Activated naive CD4-positive, alpha-beta T cell treated with anti-CD3 and anti-CD28 coated beads, Interleukin-2, amount 50 U/mL, for 72 hours (primary cell): ENCODE measurements at places on chromosomes 6 and 20.

DNA sequence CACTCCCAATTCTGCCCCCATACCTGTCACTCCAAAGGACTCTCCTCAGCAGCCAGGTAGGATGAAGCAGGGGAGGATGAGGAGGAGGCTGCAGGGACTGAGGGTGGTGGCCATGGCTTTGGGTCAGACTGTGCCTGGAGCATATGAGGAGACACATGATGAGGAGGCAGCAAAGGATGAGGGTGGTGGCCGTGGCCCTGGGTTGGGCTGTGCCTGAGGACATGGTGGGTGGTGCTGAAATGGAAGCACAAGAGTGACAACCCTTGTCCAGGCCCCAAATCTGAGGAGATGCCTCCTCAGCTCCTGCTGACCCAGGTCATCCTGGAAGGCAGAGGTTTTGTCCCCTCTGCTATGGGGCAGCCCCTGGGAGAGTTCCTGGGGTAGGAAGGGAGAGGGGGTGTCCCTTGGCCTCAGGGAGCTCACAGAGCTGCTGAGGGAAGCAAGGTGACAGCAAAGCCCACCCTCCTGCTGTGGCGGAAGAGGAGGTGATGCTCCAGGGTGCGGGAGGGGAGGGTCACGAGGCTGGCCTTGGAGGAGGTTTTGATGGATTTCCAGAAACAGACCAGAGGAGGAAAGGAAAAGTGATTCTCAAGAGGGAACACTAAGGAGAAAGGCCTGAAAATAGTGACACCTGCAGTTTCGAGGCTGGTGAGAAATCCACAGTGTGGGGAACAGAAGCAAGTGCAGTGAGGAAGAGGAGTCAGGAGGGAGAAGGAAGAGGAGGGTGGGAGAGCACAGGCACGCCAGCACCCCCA is 4.6 kb downstream of the RAET1G start:
- DNase-seq, result no peak

- peak; percentile 53 for DNase-seq
These were observed 12.2 kb downstream of the MYLK4 start for GRCh38 chr6:2738373-2738979.

- no peak for DNase-seq
These were observed 360.4 kb downstream of the ESR1 start for GRCh38 chr6:152167641-152168603.

DNA sequence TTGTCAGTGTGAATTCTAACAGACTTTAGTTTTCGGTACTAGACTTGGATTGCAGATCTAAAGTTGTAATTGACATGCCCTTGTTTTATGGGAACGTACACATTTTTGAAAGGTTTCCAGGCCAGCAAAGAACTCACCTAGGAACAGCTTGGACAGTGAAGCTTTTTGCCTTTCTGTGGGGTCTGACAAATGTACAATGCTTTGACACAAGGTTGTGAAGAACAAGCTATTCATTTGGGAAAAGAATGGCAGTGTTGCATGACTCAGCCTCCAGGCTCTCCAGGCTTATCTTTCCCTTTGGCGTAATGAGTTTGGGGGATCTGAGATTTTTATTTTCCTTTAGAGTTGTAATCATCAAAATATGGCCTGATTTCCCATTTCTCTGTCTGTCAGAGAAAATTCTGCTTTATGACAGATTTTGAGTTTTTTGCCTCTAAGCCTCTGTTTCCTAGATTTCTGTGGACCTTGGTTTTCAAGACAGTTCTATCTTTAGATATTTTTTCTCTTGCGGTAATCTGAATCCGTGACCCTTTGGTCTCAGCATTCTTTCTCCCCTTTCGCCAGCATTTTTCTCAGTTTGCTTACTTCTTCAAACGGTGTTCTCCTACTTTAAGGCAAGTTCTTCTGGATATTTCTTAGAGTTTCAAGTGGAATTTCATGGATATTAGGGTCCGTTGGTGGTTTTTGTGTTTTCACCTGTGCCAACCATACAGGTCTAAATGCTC is 221.0 kb downstream of the ADGB start:
- DNase-seq, result no peak

DNA sequence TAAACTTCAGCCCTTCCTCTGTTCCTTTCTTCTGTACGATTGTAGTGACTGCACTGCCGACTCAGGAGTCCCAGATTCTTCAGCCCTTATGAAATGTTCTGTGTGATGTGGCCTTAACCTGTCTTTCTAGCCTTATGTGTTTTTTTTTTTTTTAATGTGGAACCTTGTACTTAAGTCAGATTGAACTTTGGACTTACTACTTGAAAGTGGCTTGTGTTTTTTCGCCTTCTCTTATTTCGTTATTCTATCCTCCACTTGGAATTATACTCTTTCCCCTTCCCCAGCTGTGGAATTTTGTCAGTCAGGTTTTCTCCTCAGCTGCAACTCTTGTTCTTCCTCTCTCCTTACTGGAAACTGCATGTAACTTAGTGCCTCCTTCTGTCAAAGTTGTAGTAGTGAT is 8.8 kb downstream of the CEP43 start:
- no peak for DNase-seq

DNA sequence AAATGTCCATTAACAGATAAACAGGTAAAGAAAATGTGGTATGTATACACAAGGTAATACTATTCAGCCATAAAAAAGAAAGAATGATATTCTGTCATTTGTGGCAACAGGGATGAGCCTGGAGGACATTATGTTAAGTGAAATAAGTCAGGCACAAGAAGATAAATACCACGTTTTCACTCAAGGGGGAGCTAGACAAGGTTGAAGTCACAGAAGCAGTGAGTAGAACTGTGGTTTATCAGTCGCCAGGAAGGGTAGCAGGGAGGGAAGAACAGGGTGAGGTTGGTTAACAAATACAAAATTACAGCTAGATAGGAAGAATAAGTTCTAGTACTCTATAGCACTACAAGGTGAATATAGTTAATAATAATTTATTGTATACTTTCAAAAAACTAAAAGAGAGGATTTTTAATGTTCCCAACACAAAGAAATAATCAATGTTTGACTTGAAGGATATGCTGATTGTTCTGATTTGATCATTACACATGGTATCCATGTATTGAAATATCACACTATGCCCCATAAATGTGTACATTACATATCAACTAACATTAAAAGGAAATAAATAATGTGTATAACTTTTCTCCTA is 21.1 kb downstream of the RTN4IP1 start:
- peak; percentile 42 for DNase-seq

DNA sequence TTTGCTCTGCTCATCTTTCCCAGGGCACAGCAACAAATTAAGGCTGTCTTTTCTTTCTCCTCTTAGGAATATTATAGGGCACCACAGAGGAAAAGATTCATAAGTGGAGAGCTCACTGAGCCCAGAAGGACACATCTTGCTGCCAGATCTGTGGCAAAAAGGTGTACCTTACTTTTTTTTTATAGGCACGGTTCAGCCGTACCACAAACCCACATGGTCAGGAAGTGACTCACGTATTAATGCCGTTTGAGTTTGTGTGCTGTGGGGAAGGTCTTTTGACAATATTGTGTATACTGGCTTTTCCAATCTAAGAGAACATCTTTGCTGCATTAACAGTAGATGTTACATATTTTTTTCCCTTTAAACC is 28.4 kb downstream of the PAQR8 start:
- peak; percentile 38 for DNase-seq

- DNase-seq, result no peak
These were observed 300.2 kb downstream of the CLIC5 start for GRCh38 chr6:45715508-45715803.

DNA sequence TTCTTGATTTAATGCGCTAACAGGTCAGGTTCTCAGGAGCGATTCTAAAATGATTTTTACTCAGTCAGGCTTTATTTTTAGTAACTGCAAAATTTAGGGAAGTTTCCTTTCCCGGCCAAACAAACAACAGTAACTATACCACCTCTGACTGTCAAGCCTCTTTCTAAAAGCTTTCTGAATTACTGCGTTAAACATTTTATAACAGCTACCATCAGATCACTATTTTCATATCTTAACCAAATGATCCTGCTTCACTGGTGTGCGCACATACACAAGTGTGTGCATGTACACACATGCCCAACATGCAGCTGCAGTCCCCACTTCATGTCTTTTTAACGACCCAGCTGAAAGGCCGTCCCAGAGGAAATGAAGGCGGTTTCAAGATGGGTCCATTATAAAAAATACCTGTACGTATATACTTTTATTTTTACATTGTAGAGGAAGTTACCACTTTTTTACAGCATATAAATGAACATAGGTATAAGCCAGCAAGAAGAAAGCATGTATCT is 25.0 kb downstream of the TMEM242 start:
- DNase-seq, result no peak

DNA sequence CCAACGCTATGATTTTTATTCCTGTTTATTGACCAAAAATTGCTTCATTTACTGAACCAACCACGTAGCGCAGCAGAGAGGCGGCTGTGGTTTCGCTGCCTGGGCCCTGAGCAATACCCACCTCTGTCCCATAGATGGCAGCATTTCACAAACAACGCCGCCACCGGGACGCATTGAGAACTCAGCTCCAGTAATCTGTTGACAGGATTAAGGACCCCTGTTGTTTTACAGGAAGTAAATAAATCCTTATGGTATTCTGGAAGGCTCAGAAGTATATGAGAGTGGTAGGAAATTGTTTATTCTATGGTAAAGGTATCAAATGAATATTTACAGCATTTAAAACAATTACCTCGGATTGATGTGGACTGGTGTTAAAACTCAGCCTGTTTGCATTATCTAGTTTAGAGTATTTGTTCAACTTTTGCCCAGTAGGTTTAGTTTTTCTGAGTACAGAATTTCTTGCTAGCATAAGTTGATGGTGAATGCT is 547.9 kb upstream of the SLC35B3 start:
- DNase-seq, result no peak

DNA sequence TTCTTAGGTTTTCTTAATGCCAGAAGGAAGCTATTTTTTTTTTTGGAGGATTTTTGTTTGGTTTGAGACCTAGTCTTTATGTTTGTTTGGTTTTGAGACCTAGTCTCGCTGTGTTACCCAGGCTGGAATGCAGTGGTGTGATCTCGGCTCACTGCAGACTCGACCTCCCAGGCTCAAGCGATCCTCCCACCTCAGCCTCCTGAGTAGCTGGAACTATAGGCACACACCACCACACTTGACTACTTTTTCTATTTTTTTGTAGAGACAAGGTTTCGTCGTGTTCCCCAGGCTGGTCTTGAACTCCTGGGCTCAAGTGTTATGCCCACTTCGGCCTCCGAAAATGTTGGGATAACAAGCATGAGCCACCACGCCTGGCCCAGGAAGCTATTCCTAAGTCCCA is 67.8 kb upstream of the NHSL1 start:
- DNase-seq, result no peak

GRCh38 chr20:53980031-53980465 is 90.3 kb downstream of the BCAS1 start:
- no peak for DNase-seq

GRCh38 chr6:127897484-127897883 is 3.4 kb downstream of the THEMIS start:
- DNase-seq, result no peak
